ENCODE measurements at places on chromosomes 1 and 21.

DNA sequence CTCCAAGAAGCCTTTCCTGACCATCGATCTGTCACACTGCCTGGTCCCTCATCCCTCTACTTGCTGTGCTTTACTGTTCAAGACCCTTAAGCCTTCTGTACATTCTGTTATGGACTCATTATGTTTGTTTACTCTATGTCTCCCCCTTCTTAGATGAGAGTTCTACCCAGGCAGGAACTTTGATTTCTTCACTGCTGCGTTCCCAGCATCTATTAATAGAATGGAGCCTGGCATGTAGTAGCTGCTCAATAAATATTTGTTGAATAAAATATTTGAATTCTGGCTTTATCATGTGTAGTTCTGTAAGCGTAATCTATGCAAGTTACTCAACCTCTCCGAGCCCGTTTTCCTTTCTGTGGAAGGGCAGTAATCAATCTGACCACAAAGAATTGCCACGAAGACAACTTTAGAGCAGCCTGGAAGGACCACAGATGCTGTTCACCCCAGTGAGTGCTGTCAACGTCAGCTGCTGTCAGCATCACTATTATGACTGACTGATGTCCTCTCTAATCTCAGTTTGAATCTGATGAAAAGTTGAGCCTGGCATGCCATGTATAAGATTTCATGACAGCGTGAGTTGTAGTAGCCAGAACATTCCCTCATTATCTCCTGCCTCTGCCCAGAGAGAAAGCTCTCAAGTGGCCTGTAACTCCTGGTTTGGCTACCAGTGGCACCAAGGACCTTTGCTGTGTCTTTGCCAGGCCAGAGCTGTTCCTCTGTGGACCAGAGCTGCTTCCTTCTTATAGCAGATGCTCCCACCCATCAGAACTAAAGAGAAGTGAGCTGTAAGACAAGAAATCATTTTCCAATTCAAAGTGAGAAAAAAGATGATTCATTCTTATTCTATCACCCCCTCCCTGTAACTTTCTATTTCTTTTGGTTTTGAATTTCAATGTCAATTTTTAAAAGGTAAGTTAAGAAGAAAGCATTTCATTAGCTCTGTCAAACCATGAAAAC, 94.5 kb downstream of the PRDM2 start:
- no peak for DNase-seq
- no peaks in the 10 kb centered on the region for H3K27me3 ChIP-seq
- H3K36me3 ChIP-seq: no peaks in the 10 kb centered on the region
- H3K4me1 ChIP-seq: no peaks in the 10 kb centered on the region

- H3K4me1 ChIP-seq: peaks cover 9% of the 10 kb centered on the region
- no peak overlapping the region for H3K27ac ChIP-seq
- no peak overlapping the region for H3K4me3 ChIP-seq
- no peak for DNase-seq
- no peaks in the 10 kb centered on the region for H3K27me3 ChIP-seq
- no peaks in the 10 kb centered on the region for H3K36me3 ChIP-seq
These were observed 99.4 kb upstream of the S1PR1 start for GRCh38 chr1:101137144-101138126.

DNA sequence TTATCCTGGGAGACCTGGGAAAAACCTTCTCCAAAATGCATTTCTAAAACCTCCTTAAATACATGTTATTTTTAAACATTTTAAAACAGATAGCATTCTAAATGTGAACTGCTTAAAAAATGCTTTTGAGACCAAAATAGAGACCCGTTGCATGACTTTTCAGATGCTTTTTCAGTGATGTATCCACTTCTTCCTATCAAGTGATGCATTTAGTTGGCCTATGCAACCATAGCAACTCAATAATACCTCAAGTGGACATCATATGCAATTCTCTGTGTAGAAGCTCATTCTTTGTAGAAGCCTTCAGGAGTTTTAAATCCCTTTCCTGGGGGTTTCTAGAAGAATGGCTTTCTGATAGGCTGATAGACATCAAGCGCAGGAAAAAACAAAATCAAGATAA, 94.5 kb upstream of the RAVER2 start:
- DNase-seq: no peak
- no peaks in the 10 kb centered on the region for H3K4me1 ChIP-seq
- no peaks in the 10 kb centered on the region for H3K27me3 ChIP-seq
- no peak overlapping the region for H3K27ac ChIP-seq
- no peak overlapping the region for H3K4me3 ChIP-seq

- peaks cover 13% of the 10 kb centered on the region for H3K4me1 ChIP-seq
- H3K4me3 ChIP-seq: peak overlapping the region; percentile 67
- H3K27me3 ChIP-seq: no peaks in the 10 kb centered on the region
- DNase-seq: no peak
These were observed 683 bp upstream of the DMAP1 start for GRCh38 chr1:44212355-44213221.

DNA sequence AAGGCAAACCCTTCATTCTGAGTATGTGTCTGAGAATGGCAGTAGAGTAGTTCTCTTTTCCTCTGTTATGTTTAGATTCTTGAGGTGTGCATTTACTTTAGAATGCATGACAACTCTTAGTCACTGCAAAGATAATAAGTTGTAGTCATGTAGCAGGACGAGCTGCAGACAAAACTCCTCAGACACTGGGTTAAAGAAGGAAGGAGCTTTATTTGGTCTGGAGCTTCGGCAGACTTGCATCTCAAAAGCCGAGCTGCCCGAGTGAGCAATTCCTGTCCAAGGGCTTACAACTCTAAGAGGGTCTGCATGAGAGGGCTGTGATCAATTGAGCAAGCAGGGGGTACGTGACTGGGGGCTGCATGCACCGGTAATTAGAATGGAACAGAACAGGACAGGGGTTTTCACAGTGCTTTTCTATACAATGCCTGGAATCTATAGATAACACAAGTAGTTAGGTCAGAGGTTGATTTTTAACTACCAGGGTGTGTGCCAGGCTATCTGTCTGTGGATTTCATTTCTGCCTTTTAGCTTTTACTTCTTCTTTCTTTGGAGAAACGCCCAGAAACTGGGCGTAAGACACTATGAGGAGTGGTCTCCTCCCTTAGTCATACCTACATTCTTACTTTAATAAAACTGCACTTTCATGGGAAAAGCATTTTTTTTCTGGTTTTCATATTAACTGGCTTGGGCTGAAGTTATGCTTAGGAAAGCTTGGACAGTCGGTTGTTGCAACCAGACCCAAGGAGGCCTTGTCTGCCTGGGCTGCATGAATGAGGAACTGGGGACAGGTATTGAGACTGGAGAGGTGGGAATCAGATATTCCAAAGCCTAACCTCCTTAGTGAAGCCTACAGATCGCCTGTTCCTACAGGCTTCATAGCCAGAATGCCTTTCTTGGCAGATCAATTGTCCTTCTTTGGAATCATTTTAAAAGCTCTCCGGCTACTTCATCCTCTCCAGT, 115.1 kb downstream of the RHOU start:
- H3K27me3 ChIP-seq: no peaks in the 10 kb centered on the region
- H3K4me3 ChIP-seq: no peak overlapping the region
- H3K4me1 ChIP-seq: no peaks in the 10 kb centered on the region
- no peak overlapping the region for H3K27ac ChIP-seq
- no peaks in the 10 kb centered on the region for H3K36me3 ChIP-seq

- no peaks in the 10 kb centered on the region for H3K4me1 ChIP-seq
- H3K4me3 ChIP-seq: no peak overlapping the region
- DNase-seq: no peak
- H3K27ac ChIP-seq: no peak overlapping the region
These were observed 5.8 kb upstream of the ANKRD13C start for GRCh38 chr1:70360321-70360720.

DNA sequence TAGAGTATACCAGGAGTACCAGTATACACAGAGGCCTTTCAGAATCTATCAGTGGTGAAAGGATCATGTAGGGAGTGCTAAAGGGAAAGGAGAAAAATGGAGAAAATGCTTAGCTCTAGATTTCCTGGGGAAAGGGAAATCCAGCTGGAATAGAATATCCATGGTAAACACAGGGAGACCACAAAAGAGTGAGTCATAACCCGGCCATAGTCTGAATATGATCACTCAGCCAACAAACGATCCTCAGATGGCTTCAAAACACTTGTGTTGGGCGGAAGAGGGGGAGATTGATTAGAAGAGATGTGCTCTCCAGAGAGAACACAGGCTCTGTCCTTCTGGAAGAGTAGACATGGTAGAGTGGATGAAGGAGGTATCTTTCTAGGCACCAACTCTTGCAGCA, 180.6 kb downstream of the PAPPA2 start:
- H3K4me1 ChIP-seq: no peaks in the 10 kb centered on the region
- H3K27me3 ChIP-seq: no peaks in the 10 kb centered on the region
- no peaks in the 10 kb centered on the region for H3K36me3 ChIP-seq
- DNase-seq: no peak
- no peak overlapping the region for H3K4me3 ChIP-seq

DNA sequence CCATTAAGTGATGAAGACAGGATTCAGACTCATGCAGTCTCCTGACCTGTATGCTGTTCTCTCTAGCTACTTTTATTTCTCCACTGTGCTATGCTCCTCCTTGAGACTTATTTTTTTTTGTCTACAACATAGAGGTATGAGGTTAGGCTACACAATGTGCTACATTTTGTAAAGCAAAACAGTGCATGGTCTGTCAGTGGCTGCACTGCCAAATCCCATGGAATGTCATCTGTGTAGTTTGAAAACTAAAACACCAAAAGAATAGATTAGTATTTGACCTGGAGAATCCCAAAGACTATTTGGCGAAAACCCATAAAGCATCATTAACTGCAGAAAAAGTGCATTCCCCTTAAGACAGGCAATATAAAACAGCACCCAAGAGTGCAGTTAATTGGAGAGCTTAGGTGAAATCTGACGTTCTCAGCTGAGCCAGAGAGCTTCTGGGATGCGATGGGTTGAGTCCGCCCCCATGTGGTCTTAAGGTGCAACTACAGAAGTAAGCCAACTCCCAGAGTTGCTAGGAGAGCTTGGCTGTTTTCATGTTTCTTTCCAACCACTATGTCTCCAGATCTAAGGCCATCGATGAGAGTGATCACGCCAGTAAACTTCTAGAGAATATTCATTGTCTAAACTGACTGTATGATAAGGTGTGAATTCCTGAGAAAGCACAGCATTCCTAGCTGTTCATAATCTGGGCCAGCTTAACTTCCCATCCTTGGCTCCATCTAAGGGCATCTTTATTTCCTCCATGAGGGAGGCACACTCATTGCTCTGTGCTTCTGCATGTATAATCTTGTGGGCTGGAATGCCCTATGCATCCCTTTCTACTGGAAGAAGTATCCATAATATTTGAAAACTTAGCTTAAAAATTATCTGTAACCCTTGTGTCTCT, 20.7 kb upstream of the CYP2J2 start:
- H3K27me3 ChIP-seq: no peaks in the 10 kb centered on the region
- peaks cover 5% of the 10 kb centered on the region for H3K4me1 ChIP-seq
- H3K27ac ChIP-seq: no peak overlapping the region
- no peaks in the 10 kb centered on the region for H3K36me3 ChIP-seq

DNA sequence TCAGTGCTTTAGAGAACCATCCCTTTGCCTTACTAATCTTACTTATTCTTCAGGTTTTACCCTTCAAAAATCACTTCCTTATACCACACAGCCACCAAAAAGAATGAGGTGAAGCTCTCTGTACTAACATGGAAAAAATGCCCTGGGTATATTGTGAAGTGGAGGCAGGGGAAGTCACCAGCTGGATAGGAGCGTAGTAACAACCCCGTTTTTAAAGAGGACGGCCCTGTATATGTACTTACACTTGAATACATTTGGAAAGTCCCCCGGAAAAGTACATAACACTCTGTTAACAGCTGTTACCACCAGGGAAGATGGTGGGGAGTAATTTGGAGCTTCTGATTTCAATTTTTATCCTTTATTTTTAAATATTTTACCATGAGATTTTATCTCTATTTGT, 28.2 kb upstream of the KHDRBS1 start:
- H3K4me1 ChIP-seq: peaks cover 9% of the 10 kb centered on the region
- H3K4me3 ChIP-seq: no peak overlapping the region
- H3K36me3 ChIP-seq: no peaks in the 10 kb centered on the region
- H3K27ac ChIP-seq: peak overlapping the region; percentile 55

GRCh38 chr1:100628631-100629081, 90.7 kb downstream of the GPR88 start:
- no peaks in the 10 kb centered on the region for H3K27me3 ChIP-seq
- H3K4me3 ChIP-seq: no peak overlapping the region
- DNase-seq: no peak
- H3K27ac ChIP-seq: no peak overlapping the region
- H3K36me3 ChIP-seq: no peaks in the 10 kb centered on the region

GRCh38 chr1:99737016-99737415, 29.4 kb downstream of the FRRS1 start:
- H3K4me3 ChIP-seq: no peak overlapping the region
- peak overlapping the region; percentile 21 for H3K27ac ChIP-seq
- H3K36me3 ChIP-seq: no peaks in the 10 kb centered on the region
- no peaks in the 10 kb centered on the region for H3K27me3 ChIP-seq

- peaks cover 4% of the 10 kb centered on the region for H3K4me1 ChIP-seq
- no peak overlapping the region for H3K4me3 ChIP-seq
- H3K36me3 ChIP-seq: no peaks in the 10 kb centered on the region
- H3K27ac ChIP-seq: no peak overlapping the region
These were observed 165.8 kb downstream of the NFIA start for GRCh38 chr1:61247881-61248752.

DNA sequence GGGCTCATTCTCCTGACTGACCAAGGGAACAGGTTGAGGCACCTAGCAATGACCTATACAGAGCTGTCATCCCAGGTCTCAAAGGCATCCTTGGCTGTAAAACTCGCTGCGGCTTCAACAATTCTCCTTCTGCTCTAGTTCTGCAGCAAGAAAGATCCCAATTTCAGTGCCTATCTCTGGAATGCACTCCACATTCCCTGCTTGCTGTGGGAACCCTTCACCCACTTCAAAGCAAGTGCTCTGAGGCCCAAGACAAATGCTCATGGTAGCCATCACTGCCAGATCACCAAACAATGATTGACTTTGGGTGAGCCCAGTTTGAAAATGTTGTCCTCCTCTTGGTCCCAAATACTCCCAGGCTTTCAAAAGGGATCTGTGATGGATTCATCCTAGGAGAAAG, 37.7 kb upstream of the FMO3 start:
- H3K27me3 ChIP-seq: no peaks in the 10 kb centered on the region
- no peaks in the 10 kb centered on the region for H3K36me3 ChIP-seq
- no peak for DNase-seq
- no peak overlapping the region for H3K27ac ChIP-seq
- no peaks in the 10 kb centered on the region for H3K4me1 ChIP-seq
- H3K4me3 ChIP-seq: no peak overlapping the region

DNA sequence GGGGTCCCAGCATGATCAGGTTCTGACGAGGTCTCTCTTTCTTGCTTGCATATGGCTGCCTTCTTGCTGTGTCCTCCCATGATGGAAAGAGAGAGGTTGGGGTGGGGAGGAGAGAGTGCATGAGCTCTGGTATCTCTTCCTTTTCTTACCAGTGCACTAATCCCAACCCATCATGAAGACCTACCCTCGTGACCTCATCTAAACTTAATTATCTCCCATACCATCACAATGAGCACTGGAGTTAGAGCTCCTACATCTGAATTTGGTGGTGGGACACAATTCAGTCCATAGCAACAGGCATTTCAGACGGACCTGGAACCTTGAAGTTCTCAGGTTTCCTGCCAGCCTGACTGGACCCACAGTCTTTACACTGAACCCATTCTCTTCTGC, 125.2 kb upstream of the ZNF648 start:
- H3K36me3 ChIP-seq: no peaks in the 10 kb centered on the region
- DNase-seq: no peak
- no peaks in the 10 kb centered on the region for H3K27me3 ChIP-seq
- H3K4me3 ChIP-seq: no peak overlapping the region

- no peak for DNase-seq
- no peaks in the 10 kb centered on the region for H3K27me3 ChIP-seq
- no peaks in the 10 kb centered on the region for H3K36me3 ChIP-seq
- H3K27ac ChIP-seq: no peak overlapping the region
- no peaks in the 10 kb centered on the region for H3K4me1 ChIP-seq
These were observed 183.6 kb downstream of the NR5A2 start for GRCh38 chr1:200211157-200211556.
